ENCODE measurements at places on chromosomes 2 and 18.
A peak's percentile ranks its signal among the peaks of the same experiment; 100 is the strongest.

DNA sequence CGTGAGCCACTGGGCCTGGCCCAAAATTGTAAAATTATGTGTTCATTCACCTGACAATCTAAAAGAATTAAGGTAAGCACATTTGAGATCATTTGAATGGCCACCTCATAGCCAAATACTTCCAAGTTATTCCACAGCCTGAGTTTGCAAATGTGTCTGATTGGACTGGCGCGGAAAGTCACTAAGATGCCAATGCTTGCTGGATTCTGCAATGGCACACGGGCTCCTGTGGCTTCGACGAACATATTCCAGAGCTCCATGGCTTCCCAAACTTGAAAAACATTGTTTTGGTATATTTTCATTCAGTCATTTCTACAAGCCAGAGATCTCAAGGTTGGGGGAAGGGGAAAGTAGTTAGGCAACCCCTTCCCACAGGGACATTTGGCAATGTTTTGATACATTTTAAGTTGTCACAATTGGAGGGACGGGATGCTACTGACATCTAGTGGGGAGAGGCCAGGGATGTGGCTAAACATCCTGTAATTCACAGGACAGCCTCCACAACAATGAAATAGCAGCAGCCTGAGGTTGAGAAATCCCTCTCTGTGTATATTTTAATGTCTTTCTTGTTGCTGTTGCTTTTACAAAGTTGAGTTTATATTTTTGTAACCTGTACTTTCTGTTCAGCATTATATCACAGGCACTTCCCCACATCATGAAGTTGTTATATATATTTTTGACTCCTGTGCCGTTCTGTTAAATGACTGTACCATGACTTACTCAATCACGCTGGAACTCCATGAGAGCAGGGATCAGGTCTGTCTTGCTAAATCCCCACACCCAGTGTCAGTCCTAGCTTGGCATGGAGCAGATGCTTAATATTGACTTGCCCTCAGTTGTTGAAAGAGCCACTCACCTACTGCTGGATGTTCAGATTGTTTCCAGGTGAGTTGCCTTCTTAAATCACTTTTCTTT, 56.9 kb downstream of the COL4A4 start:
- DNase-seq: no peak

DNA sequence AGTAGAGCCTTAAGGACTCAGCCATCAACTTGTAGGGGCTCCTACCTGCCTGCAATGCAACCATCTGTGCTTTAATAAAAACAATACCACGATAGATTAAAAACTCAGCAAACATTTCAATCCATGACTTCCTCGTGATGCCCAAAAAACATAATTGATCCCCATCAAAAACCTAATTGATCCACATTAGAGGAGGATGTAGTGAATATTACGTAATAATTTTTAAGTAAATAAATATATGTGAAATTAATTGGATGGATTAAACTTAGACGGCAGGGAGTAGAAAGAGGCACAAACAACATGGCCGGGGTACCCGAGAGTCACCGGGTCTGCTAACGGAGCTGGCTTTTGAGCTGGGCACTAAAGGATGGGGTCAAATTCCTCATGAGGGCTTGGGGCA, 87.3 kb downstream of the ARL4C start:
- no peak for DNase-seq

- DNase-seq: no peak
These were observed 22.4 kb upstream of the STAT4 start for GRCh38 chr2:191173206-191173605.

DNA sequence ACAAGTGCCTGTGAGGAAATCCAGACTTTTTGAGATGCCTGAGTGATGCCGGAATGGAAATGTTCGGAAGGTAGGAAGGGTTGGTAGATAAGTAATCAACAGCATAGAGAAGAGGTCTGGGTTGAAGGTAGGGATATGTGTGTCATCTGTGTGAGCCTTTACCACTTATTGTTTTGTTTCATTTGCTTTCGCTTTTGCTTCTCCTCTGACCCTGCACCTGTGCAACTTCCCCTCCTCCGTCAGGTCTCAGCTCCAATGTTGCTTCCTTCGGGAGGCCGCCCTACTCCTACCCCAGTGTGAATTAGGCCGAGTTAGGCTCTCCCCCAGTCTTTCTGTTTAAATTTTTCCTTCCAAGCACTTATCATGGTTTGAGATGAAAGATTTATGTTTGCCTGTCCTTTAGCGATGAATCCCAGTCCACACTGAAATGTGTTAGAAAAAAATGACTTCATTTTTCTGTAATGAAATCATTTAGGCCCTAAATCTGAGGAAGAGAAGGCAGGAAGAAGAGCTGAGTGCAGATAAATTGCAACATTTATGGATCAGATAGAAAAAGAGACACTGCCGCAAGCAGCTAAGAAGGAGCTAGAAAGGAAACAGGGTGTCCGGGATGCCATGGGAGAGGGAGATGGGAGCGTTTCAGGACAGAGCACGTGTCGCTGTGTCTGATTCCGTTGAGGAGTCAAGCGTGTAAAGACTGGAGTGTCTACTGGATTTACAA, 139.6 kb upstream of the PELI1 start:
- DNase-seq: no peak

GRCh38 chr2:200578778-200579177, 7.0 kb upstream of the AOX1 start:
- DNase-seq: no peak

GRCh38 chr18:45801416-45802004, 24.0 kb upstream of the SIGLEC15 start:
- no peak for DNase-seq

DNA sequence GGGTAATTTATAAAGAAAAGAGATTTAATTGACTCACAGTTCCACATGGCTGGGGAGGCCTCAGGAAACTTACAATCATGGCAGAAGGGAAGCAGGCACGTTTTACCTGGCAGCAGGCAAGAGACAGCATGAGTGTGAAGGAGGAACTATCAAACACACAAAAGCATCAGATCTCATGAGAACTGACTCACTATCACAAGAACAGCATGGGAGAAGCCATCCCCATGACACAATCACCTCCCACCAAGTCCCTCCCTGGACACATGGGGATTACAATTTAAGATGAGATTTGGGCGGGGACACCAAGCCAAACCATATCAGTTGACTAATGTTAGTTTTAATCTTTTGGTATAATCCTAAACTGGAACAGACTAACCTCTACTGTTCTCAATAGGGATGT, 49.1 kb upstream of the CPO start:
- DNase-seq: no peak

DNA sequence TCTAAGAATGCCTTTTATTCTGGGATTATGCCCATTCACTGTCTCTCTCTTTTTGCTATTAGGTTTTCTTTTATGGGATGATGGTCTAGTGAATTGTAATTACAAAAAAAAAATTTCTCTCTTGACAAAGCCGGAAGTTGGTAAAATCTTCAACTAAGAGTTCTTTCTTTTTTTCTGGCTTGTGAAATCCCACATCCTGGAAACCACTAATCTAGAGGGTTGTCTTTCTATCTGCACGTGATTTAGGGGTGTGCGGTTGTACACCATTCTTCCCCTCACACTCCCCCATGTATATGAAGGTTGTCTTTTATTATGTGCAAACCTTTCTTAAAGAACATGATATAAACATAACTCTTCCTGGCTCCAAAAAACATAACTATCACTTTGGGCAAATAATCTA, 52.0 kb downstream of the GATA6 start:
- no peak for DNase-seq

DNA sequence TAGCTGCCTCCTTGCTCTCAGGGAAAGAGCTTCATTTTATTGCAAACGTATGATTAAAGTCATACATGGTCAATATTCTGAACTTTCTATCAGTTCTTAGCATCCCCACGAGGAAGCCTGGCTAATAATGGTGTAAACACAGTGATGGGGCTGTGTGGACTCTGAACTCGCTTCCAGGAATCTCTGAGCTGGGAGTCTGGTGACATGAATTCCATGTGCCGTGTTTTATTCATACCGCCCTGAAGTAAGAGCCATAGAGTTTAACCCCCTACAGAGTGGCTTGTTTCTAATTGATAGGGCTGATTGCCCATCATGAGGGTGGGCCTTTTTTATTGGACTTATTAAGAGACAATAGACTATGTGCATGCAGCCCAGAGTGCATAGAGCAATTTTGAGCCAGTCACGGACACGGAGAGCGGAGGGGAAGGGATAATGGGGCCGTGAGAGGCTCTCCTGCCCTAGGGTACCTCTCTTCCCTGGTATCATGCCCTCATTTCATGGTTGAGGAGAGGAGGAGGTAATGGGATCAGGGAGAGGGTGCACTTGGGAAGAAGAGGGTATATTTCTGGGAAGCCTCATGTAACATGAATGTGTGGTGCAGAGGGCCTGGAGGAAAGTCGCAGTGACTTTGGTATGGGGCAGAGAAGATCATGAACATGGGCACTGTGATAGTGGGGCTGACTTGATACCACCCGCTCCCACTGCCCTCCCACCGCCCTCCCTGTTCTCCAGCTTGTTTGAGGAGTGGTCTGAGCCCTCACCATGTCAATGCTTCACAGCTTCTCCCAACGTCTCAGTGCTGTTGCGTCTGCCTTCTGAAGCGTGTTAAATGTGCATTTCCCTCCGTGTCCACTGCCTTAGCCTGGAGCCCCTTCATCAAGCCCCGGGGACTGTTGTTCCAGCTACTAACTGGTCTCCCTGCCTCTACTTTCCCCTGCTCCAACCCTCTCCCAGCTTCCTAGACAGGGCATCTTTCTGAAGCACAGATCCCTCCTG, 73.2 kb downstream of the IL1R2 start:
- DNase-seq: no peak

- DNase-seq: peak; percentile 74
These were observed 251.4 kb downstream of the ANKRD30B start for GRCh38 chr18:14999085-14999975.

GRCh38 chr2:127627740-127628571, 18.0 kb upstream of the GPR17 start:
- no peak for DNase-seq

- DNase-seq: no peak
These were observed 181.8 kb upstream of the GCFC2 start for GRCh38 chr2:75892490-75892889.

- DNase-seq: no peak
These were observed 19.5 kb downstream of the RBM44 start for GRCh38 chr2:237818066-237818473.

DNA sequence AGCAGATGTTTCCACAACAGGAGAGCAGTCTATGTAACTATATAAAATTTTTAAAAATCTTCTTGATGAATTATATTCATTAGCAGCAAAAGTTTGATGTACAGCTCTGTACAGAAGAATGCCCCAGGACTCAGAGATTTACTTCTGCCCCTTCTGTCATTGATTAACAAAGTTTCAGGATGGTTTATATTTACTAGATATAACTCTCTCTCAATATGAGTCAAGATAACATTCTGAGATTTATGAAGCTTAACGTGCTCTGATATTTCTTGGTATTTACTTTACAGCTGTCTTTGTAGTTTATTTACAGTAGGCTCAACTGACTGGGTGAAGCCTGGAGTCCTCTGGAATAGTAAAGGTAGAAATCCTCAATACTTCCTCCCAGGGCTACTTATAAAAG, 93.6 kb upstream of the HNMT start:
- no peak for DNase-seq

- DNase-seq: no peak
These were observed 27.4 kb upstream of the CHAC2 start for GRCh38 chr2:53740170-53740569.

DNA sequence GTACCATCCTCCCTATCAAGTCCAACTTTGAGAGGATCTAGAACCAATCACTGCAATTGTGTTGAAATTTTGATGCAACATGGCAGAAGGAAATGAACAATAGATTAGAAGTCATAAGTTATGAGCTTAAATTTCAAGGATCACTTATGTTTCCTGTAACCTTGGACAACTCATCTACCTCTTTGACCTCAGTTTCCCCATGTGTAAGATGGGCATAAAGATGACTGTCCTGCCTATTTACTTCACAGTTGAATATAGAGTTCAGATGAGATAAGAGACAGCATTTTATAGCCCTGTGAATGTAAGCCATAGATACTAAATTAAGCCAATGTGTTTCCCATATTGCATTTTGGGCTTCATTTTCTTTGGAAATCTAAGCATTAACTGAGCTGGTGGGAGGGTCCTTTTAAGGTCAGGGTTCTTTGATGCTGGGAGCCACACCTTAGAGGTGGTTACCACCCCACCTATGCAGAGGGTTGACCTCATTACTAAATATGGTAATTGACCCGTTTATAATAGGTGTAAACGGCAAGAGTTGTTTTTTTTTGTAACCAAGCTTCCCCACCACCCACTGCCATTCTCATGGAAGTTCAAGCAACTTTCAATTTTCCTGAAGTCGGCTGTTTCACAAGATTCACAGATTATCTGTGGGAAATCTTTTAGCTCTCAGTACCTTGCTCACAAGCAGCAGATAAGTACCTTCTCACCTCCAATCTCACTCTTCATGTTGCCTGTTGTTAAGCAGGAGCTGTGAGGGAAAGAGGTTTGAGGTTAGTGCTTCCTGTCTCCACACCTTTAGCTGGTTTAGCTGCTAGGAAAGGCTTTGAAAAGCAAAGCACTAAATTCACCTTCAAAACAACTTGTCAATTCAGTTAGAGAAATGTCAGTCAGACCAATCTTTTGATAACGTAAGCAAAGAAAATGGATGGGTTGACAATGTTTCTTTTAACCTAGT, 13.3 kb downstream of the CD28 start:
- DNase-seq: no peak

DNA sequence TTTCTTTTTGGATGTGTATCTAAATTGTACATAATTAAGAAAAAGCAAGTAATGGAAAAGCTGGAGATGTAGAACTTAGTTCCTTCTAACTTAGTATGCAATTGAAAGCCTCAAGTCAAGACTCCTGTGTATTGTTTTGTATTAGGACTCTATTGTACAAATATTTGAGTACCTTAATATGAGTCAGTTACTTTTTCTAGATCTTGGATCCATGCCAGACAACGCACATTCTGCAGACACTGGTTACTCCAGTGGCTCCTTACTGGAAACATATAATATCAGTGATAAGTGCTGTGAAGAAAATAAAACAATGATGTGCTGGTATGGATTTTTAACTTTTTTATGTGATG, 1.5 kb downstream of the SLC39A10 start:
- DNase-seq: no peak

DNA sequence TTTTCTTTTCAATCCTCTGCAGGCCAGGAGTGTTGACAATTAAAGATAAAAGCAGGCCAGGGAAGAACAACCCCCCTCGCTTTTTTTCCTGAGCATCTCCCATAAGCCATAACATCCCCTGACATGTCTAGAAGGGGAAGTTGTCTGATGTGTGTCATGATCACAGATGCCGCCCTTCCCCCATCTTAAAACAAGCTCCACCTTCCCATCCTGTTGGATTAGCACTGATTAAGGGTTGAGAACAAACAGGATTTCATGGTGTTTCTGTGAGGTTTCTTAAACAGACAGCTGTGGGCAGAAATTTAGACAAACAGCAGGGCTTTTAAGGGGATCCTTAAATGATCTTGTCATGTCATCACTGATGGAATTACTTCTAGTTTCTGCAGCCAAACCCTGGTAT, 59.4 kb upstream of the UPP2 start:
- no peak for DNase-seq
